ENCODE measurements at places on chromosomes 7 and 10.

GRCh38 chr10:5559642-5560141 lies 34.9 kb downstream of the CALML3 start:
- no peak for DNase-seq

DNA sequence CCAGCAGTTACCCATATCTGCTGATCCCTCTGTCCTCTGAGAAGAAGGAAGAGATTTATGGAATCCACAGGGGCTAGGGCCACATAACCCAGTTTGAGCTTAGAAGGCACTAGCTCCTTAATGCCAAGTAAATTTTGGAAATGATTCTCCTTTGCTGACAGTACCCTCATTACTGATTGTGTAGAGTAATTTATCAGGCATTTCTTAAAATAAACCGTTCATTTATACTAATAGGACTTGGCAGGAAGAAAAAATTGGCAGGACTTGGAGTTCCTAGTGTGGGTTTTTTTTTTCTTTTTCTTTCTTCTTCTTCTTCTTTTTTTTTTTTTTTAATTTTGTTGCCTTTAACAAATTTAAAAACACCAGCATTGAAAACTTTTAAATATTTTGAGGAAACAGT lies 645.7 kb downstream of the SUGCT start:
- DNase-seq = no peak

DNA sequence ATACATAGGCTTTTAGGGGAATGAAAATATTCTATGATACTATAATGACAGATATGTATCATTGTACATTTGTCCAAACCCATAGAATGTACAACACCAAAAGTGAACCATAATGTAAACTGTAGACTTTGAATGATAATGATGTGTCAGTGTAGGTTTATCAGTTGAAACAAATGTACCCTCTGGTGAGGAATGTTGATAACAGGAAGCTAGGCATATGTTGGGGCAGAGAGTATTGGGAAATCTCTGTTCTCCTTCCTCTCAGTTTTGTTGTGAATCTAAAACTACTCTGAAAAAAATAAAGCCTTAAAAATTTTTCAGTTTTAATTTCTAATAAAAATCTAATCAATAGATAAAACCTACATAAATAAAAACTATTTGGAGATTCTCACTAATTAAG lies 36.9 kb downstream of the C1GALT1 start:
- no peak for DNase-seq

DNA sequence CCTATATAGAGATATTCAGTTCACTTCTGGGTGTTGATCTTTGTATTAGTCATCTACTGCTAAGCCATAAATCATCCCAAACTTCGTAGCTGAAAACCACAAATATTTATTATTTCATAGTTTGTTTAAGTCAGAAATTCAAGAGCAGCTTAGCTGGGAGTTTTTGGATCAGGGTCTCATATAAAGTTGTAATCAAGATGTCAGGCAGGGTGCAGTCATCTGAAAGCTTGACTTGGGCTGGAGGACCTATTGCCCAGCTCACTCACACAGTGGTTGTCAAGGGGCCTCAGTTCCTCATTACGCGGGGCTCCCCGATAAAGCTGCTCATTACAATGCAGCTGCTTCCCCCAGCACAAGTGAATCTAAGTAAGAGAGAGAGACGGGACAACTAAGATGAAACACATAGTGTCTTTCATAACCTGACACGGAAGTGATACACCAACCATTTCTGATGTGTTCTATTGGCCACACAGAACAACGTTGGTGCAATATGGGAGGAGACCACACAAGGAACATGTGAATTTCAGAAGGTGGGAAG lies 15.7 kb downstream of the PPP1R3C start:
- DNase-seq = no peak

GRCh38 chr10:75646218-75646915 lies 214.9 kb downstream of the LRMDA start:
- no peak for DNase-seq

- DNase-seq = no peak
Measured at GRCh38 chr7:12692035-12692434, 4.6 kb downstream of the ARL4A start.

DNA sequence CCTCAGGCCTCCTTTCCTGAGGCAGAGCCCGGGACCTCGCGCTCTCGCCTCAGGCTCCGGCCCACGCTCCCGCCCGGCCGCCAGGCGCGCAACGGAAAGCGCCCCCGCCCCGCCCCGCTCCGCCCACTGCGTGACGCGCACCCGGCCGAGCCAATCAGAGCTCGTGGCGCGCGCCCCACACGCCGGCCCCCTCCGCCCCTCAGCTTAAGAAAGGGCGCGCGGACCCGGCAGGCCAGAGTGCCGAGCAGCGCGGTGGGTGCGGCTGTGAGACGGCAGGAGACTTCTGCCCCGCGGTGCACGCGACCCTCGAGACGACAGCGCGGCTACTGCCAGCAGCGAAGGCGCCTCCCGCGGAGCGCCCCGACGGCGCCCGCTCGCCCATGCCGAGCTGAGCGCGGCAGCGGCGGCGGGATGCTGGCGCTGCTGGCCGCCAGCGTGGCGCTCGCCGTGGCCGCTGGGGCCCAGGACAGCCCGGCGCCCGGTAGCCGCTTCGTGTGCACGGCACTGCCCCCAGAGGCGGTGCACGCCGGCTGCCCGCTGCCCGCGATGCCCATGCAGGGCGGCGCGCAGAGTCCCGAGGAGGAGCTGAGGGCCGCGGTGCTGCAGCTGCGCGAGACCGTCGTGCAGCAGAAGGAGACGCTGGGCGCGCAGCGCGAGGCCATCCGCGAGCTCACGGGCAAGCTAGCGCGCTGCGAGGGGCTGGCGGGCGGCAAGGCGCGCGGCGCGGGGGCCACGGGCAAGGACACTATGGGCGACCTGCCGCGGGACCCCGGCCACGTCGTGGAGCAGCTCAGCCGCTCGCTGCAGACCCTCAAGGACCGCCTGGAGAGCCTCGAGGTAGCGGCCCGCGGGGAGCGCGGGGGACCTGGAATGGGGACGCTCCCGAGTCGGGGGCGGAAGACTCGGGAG lies at the start of gene NPTX2:
NPTX2 (plus strand) TSS at position 235 of the 909 bp plus-strand sequence; CDS start at position 412, 177 bp downstream.
- DNase-seq = peak; percentile 78

DNA sequence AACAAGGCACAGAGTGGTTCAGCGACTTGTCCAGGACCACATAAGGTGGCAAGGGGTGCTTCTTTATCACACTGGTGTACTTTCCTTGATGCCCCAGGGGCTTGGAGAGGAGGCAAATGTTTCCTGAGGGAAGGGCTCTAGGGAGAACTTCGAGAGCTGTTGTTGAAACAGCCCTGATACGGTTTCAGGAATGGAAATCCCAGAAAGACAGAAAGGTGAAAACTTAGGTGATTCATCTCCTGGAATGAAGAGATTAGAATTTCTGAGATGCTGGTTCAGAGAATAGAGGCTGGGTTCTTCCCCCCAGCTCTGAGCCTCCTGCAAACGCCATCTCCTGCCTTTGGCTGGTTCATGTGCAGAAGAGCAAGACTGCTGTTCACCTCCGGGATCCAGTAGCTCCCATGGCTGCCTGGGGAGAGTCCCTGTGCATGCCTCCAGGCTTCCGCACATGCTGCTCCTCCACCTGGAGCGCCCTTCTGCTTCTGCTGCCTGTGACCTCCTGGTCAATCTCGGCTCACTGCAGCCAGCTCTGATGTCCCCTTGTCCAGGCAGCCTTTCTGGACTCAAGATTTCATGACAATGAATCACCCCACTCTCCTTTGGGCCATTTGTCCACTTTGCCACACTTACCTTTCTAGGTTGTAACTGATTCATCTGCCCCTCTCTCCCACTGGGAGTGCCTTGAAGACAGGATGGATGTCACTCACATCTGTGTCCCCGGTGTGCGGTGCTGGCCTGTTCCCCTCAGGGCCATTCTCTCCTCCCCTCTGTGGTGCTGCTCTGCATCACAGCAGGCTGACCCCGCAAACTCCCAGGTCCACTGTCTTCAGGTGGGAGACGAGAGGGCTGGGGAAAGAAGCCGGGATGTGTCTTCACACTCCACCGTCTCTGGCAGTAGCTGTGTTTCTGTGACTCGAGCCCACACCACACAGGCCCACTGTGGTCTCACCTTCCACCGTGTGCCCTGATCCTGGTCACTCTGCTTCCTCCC lies 3.6 kb upstream of the CDH23 start:
- no peak for DNase-seq

DNA sequence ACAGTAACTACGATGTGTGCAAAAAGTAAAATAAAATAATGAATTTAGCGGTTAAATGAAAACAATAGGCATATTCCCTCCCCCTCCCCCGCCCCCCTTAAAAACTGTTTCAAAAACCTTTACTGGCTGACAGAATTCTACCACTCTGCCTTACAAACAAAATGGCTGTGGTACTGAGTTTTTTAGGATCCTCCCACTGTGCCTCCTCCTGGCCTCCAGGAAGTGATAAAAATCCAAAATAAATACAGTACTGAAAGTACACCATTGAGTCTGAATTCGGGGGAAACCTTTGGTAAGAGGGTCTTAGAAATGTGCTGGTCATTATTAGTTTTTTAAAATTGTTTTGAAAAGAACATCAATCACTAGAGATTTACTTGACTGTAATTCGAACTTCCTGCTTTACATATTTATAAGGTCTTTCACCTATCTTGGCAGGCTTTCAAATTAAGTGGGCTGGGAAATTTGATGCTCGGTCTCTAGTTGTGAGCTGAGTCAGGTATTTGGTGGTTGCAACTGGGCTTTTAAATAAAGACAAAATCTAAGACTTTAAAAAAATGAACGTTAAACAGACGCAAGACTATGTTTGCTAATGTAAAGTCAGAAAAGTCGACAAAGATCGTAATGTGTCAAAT lies 32.5 kb upstream of the EPC1 start:
- DNase-seq = peak; percentile 53

DNA sequence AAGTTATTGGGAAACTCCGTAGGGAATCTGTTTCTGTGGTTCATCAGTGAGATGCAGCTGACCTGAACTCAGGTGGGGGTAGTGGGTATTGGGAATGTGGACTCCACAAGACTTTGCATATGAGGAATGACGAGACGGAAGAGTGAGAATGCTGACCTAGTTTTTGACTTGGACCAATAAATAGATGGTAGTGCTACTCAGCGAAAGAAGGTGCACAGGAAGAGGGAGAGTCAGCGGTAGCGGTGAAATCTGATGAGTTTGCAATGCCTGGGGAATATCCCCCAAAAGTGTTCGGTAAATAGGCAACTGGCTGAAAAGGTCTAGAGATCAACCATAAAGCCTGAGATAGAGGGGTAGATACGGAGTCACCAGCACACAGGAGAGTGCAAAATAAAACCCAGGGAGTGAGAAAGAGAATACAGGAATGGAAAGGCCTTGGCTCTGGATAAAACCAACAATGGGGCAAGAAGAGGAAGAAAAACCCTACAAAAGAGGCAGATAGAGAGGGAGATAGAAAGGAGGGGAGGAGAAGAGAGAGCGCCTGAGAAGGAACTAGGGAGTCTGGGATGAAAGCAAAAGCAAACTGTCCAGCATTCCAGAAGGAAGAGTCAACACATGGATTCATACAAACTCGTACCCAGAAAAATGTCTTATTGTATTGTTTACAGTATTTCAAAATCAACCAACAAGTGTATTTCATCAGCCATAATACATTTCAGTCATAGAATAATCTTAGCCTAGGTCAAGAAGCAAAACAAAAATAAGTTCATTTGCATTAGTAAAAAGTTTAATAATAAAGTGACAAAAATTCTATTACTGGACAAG lies 5.4 kb downstream of the ARHGAP21 start:
- DNase-seq = no peak

GRCh38 chr10:4107285-4107851 lies 322.4 kb upstream of the KLF6 start:
- DNase-seq = no peak

DNA sequence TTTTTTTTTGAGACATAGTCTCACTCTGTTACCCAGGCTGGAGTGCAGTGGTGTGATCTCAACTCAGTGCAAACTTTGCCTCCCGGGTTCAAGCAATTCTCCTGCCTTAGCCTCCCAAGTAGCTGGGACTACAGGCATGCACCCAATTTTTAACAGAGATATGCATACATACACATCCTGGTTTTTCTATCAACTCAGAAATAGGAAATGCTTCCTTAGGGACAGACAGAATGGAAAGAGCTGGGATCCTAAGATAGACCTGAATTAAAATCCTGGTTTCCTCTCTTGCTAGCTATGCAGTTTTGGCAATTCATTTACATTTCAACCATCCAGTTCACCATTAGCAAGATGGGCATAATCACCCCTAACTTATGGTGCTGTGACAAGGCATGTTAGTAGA lies 347.5 kb downstream of the GPAM start:
- DNase-seq = no peak

DNA sequence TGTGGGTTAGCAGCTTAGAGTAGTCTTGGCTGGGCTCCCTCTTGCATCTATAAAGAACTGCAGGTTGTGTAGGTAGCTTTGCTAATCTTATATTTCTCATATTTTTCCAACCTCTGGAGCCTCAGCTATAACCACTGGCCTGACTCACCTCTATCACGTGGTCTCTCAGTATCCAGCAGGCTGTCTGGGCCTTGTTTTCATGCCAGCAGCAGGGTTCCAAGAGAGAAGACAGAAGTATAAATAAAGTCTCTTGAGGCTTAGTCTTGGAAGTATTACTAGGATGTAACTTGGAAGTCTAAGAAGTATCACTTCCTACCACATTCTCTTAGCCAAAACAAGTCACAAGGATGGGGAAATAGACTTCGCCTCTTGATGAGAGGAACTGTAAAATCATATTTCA lies 73.3 kb downstream of the WIPF3 start:
- no peak for DNase-seq

DNA sequence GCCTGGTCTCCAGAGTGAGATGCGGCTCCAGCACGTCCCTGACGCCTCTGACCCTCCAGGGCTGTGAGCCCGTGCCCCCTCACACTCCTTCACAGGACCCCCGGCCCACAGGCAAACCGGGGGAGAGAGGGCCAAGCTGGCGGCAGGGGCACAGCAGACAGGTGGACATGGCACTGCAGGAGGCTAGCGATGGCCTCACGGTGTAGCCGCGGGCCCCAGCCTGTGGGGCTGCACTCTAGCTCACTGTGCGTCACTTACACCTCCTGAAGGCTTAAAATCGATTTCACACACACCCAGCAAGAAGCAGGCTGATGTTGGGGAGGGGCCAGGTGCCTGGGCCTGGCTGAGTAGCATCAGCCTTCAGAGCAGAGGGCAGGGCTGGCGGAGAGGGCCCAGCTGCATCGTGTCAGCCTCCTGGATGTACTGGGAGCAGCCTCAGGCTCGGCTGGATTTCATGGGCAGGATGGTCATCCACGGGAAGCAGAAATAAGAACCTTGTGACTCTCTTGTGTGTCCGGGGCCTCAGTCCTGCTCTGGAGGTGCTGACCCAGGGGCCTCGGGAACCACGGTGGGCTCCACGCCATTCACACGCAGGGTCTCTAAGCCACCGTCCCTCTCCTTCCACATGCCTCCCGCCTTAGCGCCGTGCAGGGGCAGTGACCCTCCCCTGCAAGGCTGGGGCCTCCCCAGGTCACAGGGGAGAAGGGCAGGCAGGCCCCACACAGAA lies 19.4 kb upstream of the KNDC1 start:
- peak; percentile 26 for DNase-seq

DNA sequence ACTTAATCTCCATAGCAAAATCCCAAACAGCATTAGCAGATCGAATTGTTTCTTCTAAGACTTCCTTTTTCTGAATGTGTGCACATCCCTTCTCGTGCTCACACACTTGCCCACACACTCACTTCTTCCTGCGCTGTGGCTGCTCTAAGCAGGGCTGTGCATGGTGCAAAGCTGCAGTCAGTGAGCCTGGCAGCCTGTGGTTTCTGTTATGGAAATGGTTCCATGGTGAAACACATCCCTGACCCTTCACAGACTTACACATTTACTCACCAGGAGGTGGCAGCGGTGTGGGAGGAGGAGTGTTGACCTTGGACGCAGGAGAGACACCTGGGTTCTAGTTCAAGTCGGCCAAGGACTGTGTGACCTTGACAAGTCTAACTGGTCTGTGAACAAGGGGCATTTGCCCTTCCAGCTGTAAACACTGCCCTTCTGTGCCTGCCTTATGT lies 24.9 kb downstream of the MTURN start:
- DNase-seq = no peak

GRCh38 chr10:78341953-78342614 lies 308.4 kb downstream of the RPS24 start:
- no peak for DNase-seq
